Pancreas (tissue), 10 donors: ENCODE measurements at places on chromosomes 7 and 10. TPM values are rescaled to one million over a fixed set of nuclear protein-coding genes. Genes with fewer than 3 reads are reported as not detected.

TMEM229A gene
- not detected for total RNA-seq

TMEM196 gene
- 0.87 TPM for total RNA-seq

ADAM22 gene
- 1.7 TPM for total RNA-seq

GSTK1 gene
- total RNA-seq: 58.8 TPM

AKR1C8 gene
- total RNA-seq: not detected

OPN1SW gene
- total RNA-seq: not detected

COL28A1 gene
- total RNA-seq: 3.8 TPM

NRG3 gene
- 0.31 TPM for total RNA-seq

SLC39A12 gene
- not detected for total RNA-seq

FFAR4 gene
- 0.37 TPM for total RNA-seq
